IPS DF 19.7 (cell line): ENCODE measurements at places on chromosomes 11 and 22.
A peak's percentile ranks its signal among the peaks of the same experiment; 100 is the strongest.

GRCh38 chr11:92770419-92770818 lies 199.0 kb upstream of the MTNR1B start:
- DNase-seq, result no peak

DNA sequence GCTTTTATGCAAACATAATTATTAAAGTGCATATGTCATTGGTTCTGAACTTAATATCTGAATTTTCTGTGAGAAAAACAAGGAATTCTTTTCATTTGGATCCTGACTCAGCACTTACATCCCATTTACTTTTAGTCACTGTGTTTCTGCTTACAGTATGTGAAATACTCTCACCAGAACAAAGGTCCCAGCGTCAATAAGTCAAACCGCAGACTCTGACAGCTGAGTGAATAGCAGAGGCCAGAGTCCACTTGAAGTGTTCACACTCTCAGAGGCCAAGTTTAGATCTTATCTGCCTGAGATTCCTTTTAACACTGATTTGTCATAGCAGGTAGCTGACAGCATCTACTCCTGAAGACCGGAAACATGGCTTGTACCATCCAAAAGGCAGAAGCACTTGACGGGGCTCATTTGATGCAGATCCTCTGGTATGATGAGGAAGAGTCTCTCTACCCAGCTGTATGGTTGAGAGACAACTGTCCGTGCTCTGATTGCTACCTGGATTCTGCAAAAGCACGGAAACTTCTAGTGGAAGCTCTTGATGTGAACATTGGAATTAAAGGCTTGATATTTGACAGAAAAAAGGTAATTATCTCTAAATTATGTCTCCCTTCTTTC lies 14.6 kb downstream of the BBOX1 start:
- DNase-seq, result no peak

- DNase-seq, result no peak
Measured at GRCh38 chr11:65310736-65311135, 3.9 kb upstream of the CDC42EP2 start.

- DNase-seq, result peak; percentile 84
Measured at GRCh38 chr11:14340721-14341120, 18.3 kb downstream of the RRAS2 start.

- DNase-seq, result peak; percentile 33
Measured at GRCh38 chr11:23112987-23113886, 253.0 kb upstream of the CCDC179 start.

GRCh38 chr22:30416837-30417236 lies 8.7 kb upstream of the MTFP1 start:
- no peak for DNase-seq

DNA sequence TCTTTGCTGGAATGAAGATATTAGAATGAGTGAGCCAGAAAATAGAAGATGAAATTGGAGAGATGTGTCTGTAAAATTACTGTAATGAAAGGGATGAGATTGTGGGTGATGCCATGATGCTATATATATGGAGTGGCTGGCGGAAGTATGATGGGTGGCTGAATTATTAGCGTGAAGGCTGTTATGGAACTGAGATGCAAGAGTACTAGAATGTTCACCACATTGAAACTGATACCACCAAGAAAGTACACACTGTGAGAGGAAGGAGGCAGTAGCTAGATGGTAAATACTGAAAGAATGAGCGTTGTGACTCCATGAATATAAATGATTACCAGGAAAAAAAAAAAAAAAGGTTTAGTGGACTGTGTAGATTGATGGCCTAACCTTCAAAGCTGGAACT lies 411.9 kb downstream of the CNTN5 start:
- no peak for DNase-seq

GRCh38 chr11:7849018-7849417 lies 52.3 kb upstream of the OR5P2 start:
- no peak for DNase-seq

DNA sequence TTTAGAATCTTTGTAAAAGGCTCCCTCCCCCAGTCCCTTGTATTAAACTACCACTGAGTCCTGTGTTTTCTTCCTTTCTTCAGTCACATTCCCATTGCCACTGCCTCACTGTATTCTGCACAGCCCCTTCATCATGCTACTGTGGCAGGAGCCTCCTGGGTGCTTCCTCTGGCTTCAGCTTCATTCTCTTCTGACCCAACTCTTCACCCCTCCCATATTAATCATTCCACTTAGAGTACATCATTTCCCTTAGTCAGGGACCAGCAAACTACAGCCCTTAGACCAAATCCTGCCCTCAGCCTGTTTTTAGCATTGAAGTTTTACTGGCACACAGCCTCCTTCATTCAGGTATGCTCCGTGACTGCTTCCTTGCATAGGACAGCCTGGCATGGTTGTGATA lies 127.7 kb upstream of the MTNR1B start:
- no peak for DNase-seq

DNA sequence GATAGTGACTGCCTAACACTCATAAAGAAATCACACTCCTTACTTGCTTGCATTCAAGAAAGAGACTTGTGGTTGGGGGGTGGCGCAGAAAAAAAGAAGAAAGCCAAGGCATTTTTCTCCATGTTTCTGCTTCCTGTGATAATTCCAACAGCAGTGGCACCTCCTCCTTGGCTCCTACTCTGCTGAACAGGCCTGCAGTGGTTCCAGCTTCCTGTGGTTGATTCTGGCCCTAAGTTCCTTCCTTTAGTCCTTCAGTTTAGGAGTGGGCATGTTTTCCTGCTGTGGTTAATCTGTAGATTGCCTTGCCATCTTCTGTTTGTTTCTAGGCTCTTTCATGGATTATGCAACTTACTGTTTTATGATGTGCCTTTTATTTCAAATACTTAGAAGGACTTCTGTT lies 940.4 kb downstream of the DLG2 start:
- no peak for DNase-seq

GRCh38 chr11:118842369-118842768 lies 41.3 kb upstream of the CXCR5 start:
- no peak for DNase-seq

DNA sequence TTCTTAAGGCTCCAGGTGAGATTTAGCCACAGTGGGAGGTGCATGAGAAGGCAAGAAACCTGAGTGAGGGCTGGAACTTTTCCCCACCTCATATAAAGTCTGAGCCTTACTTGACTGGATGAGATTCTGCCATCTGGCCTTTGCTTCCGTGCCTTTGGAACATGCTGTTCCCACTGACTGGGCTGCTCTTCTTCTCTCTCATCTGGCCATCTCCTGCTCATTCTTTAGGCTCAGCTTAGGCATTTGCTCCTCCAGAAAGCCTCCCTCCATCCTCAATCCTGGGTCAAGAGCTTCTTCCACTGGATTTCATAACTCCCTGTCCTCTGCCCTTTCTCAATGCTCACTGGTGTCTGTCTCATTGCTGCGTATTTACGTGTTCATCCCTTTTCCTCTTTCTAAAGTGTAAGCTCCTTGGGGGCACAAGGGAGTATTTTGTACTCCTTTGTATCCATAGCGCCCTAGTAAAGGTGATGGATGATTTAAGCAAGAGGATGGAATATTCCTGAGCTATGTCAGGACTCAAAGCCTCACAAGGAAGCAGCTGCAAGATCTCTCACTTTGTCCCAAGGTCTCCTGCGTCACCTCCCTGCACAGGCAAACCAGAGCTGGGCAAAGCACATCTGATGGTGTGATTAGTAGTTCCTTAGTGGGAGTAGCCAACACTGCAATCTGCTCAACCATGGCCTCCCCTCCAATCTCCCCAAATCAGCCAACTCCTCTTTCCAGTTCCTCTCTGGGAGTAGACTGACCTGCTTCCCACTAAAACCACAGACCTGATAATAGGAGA lies 15.3 kb downstream of the HSPA8 start:
- DNase-seq, result no peak

GRCh38 chr11:118672846-118673245 lies 6.6 kb downstream of the TREH start:
- DNase-seq, result no peak

- no peak for DNase-seq
Measured at GRCh38 chr11:134047586-134047999, 21.3 kb upstream of the JAM3 start.

DNA sequence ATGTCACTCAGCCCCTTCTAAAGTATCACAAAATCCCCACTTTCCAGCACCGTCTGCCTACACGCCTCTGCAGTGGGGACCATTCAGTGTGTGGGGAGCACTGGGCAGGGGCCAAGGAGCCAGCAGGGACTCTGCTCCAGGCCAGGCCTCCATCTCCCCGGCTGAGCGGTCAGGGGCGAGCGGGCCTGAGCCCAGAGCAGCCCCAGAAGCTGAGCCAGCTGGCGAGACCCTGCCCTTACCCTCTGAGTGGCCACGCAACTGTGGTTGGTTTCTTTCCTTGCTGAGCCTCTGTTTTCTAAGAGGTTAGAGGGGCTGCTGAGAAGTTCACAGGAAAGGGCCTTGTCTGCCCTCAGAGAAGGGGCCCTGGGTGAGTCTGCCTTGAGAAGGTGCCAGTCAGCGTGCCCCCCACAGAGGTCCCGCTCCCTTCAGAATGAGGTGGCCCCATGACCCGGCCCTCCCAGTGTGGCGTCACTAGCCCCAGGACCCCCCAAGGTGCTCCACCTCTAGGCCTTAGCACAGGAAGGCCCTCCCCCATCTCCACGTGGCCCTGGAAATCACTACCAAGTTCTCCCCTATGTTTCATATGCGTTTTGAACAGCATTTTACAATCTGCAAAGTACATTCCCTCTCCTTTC lies 46.9 kb downstream of the WNT11 start:
- no peak for DNase-seq

- DNase-seq, result no peak
Measured at GRCh38 chr11:44282620-44283019, 27.3 kb downstream of the ALX4 start.

DNA sequence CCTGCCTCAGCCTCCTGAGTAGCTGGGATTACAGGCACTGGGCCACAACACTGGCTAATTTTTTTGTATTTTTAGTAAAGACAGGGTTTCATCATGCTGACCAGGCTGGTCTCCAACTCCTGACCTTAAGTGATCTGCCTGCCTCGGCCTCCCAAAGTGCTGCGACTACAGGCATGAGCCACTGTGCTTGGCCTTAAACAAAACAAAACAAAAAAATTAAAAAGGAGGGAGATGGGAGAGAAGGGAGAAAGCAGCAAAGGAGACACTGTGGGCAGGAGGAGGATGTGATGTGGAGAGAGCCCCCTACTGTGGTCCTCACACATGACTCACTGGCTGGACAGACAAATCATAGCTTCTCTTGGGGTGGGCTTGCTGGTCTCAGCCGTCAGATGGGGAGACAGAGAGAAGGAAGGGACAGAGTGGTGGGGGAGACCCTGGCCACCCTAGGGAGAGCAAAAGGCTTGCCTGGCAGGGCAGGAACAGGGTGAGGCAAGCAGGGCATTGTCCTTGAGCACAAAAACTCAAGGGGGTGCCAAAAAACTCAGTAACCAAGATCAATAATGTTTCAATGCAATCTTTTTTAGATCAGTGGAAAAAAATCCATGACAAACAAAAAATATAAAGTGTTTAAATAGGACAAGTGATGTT lies 31.6 kb downstream of the TPST2 start:
- DNase-seq, result no peak

- no peak for DNase-seq
Measured at GRCh38 chr11:71326328-71326940, 74.1 kb upstream of the SHANK2 start.

DNA sequence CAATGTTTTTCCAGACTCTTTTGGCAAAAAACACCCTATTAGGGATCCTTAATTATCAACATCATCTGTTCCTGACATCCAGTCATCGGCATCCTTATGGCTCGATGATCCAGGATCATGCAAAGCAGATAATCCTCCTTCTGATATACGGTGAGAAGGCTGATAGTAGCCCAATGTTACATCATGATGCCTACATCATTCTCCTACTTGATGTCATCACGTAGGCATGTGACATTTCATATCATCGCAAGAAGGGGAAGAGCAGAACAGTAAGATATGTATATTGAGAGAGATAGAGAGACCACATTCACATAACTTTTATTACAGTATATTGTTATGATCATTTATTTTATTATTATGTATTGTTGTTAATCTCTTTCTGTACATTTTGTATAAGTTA lies 168.6 kb downstream of the ADAMTS15 start:
- DNase-seq, result no peak

- no peak for DNase-seq
Measured at GRCh38 chr22:33553493-33553892, 366.8 kb downstream of the LARGE1 start.

DNA sequence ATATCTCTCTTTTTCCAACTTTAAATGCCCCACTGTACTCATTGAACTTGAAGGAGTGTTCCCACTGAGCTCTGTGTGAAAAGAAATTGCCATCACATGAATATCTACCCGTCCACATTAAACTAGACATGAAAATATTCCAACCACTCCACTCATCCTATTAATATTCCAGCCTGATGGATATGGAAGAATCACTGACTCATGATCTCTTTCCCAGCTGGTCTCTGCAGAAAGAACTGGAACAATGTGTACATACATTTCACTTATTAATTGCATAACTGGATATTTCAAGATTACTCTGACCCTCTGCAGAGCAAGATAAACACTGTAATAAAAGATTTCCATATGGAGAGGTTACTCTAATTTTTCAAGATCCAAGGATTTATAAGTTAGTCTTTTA lies 711.1 kb upstream of the LRRC4C start:
- no peak for DNase-seq

- no peak for DNase-seq
Measured at GRCh38 chr11:42840176-42840829, 471.5 kb upstream of the API5 start.

DNA sequence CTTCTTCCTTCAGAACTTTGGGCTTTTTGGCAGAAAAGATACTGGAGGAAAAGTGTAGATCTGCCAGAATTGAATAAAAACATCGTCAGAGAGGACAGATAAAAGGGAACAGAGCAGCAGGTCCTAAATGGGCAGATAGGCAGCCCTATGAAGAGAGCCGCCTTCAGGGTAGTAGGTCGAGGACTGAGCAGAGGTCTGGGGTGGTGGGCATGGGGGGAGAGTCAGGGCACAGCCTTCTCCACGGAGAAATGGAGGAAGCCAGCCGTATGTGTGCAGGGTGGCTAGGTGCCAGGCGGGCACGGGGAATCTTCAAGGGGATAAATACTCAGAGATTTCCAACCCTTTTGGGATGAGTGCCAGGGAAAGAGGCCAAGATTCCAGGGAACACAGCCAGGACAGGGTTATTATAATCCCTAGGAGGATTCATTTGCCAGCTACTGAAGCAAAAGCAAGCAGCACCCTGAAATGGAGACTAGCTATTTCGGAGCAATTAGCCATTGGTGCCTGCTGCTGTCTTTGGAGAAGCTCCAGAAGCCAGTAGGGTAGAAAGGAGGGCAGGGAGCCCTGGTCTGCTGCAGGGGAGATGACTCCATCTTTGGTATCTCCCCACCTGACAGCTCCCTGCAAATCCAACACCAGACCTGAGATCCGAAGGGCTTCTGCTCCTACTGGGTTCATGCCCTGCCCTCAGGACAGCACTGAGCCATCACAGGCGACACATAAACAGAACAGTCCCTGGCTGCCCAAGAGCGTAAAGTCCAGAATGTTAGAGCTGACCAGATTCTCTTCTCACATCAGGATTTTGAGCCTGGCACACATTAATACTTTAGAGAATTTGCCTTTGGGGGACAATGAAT lies 174.5 kb upstream of the NTM start:
- DNase-seq, result no peak

GRCh38 chr11:109374032-109374431 lies 48.0 kb upstream of the C11orf87 start:
- DNase-seq, result no peak
